RPMI8226 (cell line): ENCODE measurements at places on chromosomes 5 and 9.

GRCh38 chr5:53575831-53576230, 15.4 kb downstream of the NDUFS4 start:
- no peak for DNase-seq

GRCh38 chr5:136089791-136090190, 42.9 kb upstream of the SMAD5 start:
- no peak for DNase-seq

GRCh38 chr5:124963236-124963919, 216.9 kb upstream of the ZNF608 start:
- DNase-seq, result no peak

GRCh38 chr5:122095158-122095557, 17.1 kb upstream of the LOX start:
- DNase-seq, result peak; percentile 10

GRCh38 chr9:126519660-126520420, 93.9 kb upstream of the LMX1B start:
- DNase-seq, result no peak

- no peak for DNase-seq
Observed at GRCh38 chr5:100186181-100186580, 349.0 kb upstream of the FAM174A start.

GRCh38 chr9:81116340-81117137, 572.8 kb downstream of the TLE1 start:
- DNase-seq, result no peak

- peak; percentile 10 for DNase-seq
Observed at GRCh38 chr5:42745426-42745825, 11.2 kb upstream of the CCDC152 start.

DNA sequence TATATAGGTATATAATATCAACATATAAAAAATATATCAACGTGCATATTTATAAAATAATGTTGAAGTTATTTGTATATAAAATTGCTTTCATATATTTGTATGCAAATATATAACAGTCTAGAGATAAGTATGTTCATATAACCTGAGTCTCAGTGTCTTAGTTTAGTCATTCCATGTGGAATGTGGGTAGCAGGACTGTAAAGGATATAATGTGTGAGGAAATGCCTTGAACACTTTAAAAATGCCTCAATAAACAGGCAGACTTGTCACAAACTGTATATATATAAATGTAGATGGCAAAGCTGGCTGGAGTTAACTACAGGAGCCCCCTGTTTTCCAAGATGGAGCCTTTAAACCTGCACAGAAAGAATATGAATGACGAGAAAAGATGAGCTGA, 48.4 kb downstream of the CCDC125 start:
- no peak for DNase-seq

DNA sequence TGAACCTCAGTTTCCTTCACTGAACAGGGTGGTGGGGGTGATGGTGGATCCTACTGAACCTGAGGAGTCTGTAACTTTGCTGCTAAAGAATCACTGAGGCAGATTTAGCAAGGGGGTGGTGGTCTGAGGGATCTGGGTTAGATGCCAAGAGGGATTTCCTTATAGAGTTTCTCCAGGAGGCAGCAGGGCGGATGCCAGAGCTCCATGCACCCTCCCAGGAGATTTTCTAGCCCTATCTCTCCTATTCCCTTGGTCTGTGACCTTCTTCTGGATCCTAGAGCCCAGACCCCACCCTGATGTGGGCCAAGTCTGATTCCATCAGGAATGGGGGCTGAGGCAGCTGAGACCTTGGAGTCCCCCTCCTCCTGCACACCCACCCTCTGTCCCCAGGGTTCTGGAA, 6.0 kb downstream of the PTGS1 start:
- no peak for DNase-seq

DNA sequence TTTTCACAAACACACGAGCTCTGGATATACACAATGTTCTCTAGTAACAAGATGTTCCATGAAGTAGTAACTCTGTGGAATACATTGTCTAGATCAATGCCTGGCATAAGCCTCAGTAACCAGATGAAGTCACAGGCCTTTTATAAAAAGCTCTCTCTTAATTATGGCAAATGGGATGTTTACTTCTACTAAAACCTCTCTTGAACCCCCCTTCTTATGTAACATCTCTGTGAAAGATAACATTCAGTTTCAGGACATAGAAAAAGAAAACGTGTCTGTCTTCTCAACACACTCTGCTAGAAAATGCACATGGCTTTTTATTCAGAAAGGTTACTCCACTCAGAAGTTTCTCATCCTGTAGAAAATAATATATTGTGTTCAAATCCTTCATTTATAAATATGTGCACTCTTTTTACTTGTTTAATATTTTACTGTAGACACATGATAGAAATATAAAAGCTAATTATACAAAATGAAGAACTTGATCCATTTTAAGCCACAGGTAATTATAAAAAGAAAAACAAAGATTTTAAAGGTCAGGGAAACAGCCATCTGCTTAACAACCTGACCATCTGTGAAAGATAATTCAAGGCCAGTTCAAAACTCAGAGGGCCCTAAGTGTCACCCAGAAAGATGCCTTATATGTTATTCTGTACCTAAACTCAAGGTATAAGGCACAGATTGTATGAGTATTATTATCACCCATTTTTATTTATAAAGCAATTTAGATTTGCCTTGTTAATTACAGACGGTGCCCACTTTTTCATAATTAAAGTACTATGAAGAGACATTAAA, 812.0 kb downstream of the CDH18 start:
- DNase-seq, result no peak

DNA sequence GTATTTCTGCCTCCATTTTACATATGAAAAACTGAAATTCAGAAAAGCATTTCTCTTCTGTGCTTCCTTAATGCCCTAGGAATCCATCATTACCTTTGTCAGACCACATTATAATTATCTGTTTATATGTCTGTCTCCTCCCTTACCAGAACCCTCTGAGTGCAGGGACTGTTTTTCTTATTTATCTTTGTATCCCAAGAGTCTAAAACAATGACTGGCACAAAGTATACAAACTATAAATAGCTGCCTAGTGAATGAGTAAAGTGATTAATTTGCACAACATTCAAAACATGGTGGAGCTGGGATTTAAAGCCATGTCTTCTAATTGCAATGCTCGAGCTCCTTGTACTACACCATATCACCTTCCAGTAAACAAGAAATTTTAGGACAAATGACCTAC, 49.3 kb upstream of the HK3 start:
- no peak for DNase-seq

DNA sequence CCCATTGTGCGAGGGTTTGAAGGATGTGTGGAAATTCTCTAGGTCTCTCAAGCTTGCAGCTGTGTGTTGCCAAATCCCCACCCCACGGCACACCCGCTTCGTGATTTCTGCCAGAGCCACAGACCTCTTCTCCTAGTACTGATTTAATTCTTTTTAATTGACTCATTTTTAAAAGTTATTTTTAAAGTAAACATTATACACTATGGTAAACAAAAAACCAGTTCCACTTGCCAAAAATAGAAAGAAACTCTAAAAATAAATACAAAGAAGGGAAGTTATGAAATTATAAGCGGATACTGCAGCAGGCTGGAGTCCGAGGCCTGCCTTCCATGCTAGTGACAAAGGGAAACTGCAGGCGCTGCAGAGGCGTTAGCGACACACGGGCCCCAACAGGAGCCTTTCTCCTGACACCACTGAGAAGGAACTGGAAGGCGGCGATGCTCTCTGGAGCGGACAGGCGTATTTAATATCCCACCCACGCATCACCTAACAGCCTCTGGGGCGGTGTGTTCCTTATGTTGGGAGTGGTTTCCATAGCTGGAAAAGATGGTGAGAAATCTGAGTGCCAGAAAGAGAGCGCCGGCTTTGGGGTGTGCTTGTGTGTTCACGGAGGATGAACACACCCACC, 122.5 kb downstream of the COL23A1 start:
- DNase-seq, result no peak

- DNase-seq, result no peak
Observed at GRCh38 chr5:122447879-122448278, 135.8 kb downstream of the SNCAIP start.

DNA sequence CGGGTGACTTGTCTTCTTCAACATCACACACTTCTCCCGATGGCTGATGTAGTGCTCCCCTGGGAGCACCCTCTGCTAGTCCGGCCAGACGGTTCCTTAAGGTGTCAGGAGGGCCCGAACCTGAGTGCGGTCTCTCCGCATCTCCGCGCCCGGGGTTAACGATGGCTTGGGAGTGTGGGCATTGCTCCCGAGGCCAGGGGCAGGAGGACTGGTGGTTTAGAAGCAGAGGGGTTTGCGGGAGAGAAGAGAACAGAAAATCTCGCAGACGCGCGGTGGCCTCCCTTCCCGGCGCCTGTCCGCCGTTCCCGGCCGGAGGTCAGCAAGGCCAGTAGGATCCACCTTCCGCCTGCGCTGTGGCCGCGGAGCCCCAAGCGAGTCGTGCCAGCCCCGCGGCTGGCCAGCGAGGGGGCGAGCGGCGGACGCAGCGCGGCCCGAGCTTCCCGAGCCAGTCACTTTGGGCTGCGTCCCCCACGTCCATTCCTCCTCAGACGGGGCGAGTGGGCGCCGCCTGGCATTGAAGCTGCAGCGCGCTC, 700 bp downstream of the CDO1 start:
- no peak for DNase-seq

DNA sequence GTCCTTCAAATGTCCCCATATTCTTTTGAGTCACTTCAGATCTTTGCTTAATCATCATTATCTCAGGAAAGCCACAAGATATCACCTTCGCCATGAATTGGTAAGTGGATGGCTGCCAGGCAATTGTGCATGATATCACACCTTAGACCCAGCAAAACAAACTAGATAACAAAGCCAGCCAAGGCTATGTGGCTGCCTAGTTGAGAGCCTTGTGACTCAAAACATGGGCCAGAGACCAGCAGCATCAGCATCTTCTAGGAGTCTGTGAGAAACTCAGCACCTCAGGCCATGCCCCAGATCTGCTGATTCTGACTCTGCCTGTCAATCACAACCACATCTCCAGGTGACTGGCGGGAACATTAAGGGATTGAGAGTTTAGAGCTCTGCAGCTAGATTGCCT, 82.8 kb downstream of the SLIT3 start:
- peak; percentile 23 for DNase-seq

DNA sequence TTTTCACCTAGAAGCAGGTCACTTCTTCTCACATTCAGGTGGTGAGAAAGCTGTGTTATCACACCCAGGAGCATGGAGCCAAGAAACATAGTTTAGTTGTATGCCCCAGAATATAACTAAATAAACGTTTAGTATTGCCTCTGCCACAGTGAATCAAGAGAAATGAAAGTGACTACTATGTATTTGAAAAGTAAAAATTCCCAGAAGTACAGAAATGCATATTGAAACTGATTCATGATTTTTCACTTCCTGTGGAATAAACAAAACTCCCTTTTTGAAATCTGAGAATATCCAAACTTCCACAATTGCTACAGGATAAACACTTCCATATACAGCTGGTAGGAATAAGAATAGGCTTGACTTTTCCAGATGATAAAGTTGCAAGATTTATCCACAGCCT, 15.3 kb upstream of the NINJ1 start:
- DNase-seq, result no peak

- DNase-seq, result peak; percentile 18
Observed at GRCh38 chr5:90747175-90747574, 188.6 kb downstream of the ADGRV1 start.

DNA sequence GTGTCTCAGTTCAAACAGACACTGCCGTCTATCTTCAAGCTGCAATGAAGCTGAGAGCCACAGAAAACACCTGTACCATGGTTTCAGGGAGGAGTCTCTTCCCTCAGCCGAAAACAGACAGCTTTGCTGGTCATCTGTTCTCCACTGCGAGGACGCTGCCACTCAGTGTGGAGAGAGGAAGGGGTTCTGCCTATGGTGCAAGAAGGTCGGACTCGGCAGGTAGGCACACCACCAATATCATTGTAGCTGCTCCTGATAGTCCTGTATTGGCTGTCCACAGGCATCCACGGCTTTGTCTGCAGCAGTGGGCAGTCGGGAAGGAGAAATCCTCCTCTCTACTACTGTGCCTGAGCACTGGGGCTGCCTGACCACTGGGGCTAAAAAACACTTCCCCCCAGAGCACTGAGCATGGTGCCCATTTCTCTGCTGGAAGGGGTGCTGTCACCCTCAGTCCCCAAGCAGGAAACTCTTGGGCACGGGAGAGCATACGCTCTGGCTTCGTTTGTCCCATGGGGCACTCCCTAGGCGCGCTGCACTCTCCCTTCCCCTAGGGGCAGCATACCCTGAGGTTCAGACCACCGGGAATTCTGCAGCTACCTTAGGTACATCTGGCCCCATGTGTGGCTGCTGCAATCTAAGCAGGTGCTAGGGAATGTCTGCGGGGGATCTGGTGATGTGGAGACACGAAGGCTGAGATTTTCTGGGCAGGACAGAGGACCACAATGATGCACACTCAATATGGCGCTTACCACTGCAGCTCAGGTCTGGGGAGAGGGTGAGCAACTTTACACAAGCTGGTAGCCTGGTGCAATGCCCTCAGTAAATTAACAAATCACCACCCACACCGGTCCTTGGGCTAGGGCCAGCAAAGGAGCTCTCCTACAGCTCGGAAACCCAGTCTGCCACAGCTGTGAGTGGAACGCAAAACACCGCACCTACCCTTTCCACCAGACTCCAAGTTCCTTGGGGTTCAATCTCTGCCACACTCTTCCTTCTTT, 880.9 kb upstream of the SEMA6A start:
- DNase-seq, result peak; percentile 63

- no peak for DNase-seq
Observed at GRCh38 chr9:27771803-27772545, 198.7 kb upstream of the C9orf72 start.

DNA sequence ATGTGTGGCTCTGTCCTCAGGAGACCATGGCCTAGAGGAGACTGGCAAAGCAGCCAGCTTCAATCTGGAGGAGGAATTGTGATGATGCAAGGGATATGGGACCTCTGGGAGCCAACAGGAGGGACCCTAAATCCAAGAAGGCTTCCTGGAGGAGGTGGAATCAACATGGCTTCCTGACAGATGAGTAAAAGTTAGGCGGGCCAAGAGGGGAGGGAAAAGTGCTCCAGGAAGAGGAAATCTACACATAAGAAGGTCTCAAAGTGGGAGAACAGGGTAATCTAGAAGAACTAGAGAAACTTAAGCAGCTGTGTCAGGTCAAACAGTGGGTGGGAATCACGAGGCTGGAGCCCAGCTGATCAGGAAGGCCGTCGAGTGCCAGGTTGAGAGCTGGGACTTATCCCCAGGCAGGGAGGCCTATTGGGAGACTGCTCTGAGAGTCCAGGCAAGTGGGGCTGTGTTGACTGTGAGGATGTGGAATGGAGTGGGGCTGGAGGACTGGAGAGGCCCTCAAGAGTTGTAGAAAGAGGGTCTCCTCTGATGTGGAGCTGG, 119.1 kb downstream of the C9orf50 start:
- DNase-seq, result no peak

GRCh38 chr5:152686931-152687330, 281.9 kb upstream of the NMUR2 start:
- DNase-seq, result no peak

DNA sequence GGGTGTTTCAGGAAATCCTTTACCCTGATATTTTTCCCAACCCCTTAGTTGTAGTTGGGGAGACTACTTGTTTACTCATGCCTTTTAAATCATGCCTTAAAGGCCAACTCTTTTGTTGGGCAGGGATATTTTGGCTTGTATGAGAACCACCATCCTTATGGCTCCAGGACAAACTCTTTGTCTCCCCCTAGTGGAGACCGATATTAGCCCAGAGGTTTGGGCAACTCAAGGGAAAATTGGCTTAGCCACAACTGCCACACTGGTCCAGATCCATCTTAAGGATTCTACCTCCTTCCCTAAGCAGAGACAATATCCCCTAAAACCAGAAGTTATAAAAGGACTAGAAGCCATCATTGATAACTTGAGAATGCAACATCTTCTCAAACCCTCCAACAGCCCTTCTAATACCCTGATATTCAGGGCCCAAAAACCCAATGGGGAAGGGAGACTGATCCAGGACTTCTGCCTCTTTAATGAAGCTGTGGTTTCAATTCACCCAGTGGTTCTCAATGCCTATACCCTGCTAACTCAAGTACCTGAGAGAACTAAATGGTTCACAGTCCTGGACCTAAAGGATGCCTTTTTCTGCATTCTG, 100.9 kb upstream of the HCN1 start:
- DNase-seq, result peak; percentile 47
